Fibroblast of the aortic adventitia (primary cell): ENCODE measurements at places on chromosomes 12 and 14. TPM values are rescaled to one million over a fixed set of nuclear protein-coding genes. Genes with fewer than 3 reads are reported as not detected.

Gene ANHX
- total RNA-seq: not detected in 2 replicates

Gene ERP27
- 0.18 TPM in 1 of 2 replicates, not detected in the other for total RNA-seq

Gene CLEC4A
- total RNA-seq: 0.45 TPM in 1 of 2 replicates, not detected in the other

Gene MIPOL1
- total RNA-seq: 12.5 and 32.1 TPM in 2 replicates

DNA sequence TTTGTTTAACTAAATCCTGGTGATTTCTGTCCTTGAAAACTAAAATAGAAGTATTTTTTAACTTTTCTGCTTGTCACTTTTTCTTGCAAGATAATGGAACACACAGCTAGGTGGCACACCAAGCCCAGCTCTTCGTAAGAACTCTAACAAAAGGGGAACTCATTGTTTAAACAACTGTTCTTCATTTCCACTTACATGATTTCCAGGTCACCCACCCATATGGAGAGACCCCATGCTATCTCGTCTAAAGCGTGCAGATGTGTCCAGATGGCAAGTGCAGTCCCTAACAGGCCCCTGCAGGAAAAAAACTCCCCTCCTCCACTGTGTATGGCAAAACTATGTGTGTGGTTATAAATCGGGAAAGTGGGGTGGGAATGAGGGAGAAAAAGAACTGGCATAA lies 43.3 kb upstream of the NT5DC3 start:
- DNase-seq: peak; percentile 85

- DNase-seq: no peak
Observed at GRCh38 chr12:122979908-122980182, 636 bp upstream of the ARL6IP4 start.

GRCh38 chr14:80055667-80056496 lies 155.4 kb downstream of the DIO2 start:
- peak; percentile 79 for DNase-seq

DNA sequence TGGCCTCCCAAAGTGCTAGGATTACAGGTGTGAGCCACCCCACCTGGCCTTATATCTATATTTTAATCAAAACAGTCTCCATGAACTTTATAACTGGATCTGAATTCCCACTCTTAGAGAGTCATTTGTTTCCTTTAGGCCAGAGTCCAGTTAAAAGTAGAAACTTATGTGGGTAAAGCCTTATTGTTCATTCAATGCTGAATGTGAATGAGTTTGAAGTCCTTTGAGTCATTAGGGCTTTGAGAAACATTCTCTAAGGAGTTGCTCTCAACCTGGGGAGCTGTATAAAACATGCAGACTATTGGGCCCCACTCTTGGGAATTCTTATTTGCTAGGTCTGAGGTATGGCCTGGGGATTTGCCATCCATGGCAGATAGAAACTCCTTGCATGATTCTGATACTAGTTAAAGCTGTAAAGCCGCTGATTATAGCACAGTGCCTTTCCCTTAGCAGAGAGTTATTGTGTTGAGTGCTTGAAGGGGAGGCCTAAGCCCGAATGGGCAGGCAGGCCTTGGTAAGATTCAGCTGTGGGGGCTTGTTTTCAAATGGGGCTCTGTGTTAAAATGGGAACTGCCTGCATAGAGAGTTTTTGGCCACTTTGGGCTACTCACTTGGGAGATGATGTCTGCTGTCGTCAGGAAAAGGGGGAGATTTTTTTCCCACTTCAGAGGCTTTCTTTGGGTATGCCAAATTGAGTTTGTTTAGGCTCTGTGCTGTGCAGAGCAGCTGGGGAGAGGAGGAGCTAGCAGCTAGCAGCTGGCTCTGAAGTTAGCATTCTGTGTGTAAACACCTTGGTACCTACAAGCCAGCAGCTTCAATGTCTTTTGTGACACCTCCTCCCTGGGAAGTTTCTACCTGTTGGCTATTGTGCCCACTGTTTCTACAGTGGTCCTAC lies 117.5 kb downstream of the DACT1 start:
- peak; percentile 31 for DNase-seq

DNA sequence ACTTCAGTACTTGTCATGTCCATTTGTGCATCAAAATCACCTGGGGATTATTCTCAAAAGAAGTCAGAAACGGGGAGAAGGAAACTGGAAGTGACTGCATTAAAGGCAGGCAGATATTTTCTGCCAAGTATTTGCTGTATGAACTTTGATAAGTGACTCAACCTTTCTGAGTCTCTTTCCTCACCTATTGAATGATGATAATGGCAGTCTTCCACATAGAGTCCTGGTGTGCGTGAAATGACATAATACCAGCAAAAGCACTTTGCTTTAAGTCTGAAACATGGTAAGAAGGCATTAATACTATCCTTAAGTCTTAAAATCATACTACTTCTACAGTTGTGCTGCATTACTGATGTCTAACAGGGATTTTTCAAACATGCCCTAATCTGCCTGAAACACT lies 278.5 kb downstream of the ADAMTS20 start:
- DNase-seq: peak; percentile 36

GRCh38 chr14:72644038-72644437 lies 249.9 kb downstream of the DPF3 start:
- DNase-seq: no peak

GRCh38 chr12:67067453-67068203 lies 201.5 kb upstream of the CAND1 start:
- no peak for DNase-seq

GRCh38 chr12:110597885-110598284 lies 14.8 kb upstream of the PPTC7 start:
- DNase-seq: no peak

GRCh38 chr12:76909290-76909689 lies 30.5 kb upstream of the CSRP2 start:
- no peak for DNase-seq

DNA sequence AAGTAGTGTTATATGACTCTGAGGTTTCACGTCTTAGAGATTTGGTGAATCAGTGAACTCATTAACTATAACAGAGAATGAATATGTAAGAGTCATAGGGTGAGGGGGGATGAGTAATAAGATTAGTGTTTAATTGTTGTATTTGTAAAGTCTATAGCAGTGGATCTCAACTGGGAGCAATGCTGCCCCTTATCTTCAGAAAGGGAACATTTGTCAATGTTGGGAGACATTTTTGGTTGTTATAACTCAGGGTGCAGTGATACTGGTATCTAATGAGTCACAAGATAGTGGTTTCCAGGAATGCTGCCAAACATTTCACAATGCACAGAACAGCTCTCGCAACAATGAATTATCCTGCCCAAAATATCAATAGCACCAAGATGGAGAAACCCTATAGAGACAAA lies 1193.7 kb downstream of the GALC start:
- DNase-seq: peak; percentile 99

DNA sequence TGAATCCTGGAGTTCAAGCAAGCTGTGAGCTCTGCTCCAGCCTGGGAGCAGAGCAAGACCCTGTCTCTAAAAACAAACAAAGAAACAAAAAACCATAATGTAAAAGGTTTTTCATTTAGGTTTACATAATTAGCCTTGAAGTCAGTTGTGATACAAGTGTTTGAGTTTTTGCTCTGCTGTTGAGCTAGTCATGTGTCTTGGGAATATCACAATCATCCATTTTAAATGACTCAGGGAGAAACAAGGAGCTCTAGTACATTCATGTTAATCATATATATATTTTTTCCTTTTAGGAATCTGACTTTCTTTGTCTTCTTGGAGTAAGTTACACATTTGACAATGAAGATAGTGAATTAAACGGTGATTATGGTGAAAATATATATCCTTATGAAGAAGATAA lies 12.9 kb downstream of the MIA2 start:
- DNase-seq: no peak

DNA sequence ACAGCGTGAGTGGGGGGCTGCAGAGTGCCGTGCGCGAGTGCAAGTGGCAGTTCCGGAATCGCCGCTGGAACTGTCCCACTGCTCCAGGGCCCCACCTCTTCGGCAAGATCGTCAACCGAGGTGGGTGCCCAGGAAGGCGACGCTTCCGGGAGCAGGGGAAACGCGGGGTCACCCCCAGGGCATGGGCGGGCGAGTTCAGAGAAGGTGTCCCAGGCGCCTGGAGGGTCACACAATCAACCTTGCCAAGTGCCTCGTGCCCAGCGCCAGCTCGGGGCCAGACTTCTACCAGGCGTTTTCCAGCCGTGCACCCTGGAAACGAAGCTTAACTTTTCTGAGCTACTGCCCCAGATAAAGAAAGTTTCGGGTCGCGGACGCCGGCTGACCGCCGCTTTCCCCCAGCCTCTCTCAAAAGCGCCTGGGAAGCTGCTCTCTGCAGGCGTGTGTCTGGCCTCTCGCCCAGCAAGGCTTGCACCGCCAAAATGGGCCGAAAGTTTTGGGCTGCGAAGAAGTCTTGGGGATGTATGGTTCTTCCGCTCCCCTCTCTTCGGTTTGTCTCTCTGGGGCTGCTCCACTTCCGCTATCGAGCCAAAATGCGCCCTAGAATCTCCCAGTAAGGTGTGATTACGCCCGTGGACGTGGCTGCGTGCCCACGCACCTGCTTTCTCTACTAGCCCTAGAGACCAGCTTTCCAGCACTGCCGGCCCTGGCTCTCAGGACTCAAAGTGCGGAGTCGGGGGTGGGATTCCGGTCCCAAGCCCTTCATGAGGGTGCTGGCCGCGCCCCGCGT lies 1.7 kb downstream of the WNT1 start:
- DNase-seq: no peak

DNA sequence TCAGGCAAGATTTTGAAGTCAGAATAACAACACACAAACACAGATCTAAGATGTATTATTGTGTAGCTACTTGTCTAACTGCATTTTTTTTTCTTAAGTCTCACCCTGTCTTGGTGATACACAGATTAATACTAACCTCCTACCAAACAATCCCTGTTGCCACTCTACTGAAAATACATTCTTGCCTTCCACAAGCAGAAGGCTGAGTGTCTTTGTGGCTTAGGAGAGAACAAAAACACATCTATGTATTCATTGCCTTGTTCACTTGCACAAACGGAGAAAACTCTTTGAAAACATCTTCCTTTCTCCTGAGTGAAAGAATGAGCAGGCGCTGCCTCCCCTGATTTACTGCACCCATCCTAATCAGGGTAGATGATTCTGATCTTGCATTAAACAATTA lies 642.2 kb downstream of the DIO2 start:
- DNase-seq: no peak

GRCh38 chr14:104600141-104600643 lies 4.4 kb downstream of the TMEM179 start:
- no peak for DNase-seq

DNA sequence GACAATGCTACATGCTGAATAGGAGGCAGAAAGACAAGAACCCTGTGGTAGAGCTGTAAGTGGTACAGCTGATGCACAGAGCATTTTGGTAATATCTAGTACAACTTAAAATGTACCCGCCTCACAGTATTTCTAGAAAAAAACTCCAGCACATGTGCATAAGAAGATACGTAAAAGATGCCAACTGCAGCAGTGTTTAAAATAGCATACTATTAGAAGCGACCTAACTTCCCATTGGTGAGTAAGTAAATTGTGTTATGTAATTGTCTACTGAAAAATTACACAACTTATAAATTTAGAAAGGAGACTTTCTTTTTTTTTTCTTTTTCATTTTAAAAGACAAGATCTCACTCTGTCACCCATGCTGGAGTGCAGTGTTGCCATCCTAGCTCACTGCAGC lies 114.3 kb upstream of the CAND1 start:
- no peak for DNase-seq

- DNase-seq: no peak
Observed at GRCh38 chr14:79466938-79467527, 744.3 kb downstream of the DIO2 start.

- DNase-seq: no peak
Observed at GRCh38 chr12:24425601-24425970, 476.1 kb upstream of the SOX5 start.

- DNase-seq: peak; percentile 78
Observed at GRCh38 chr12:81668475-81668874, 90.7 kb downstream of the PPFIA2 start.

GRCh38 chr12:84336231-84336630 lies 576.4 kb downstream of the SLC6A15 start:
- DNase-seq: peak; percentile 2

DNA sequence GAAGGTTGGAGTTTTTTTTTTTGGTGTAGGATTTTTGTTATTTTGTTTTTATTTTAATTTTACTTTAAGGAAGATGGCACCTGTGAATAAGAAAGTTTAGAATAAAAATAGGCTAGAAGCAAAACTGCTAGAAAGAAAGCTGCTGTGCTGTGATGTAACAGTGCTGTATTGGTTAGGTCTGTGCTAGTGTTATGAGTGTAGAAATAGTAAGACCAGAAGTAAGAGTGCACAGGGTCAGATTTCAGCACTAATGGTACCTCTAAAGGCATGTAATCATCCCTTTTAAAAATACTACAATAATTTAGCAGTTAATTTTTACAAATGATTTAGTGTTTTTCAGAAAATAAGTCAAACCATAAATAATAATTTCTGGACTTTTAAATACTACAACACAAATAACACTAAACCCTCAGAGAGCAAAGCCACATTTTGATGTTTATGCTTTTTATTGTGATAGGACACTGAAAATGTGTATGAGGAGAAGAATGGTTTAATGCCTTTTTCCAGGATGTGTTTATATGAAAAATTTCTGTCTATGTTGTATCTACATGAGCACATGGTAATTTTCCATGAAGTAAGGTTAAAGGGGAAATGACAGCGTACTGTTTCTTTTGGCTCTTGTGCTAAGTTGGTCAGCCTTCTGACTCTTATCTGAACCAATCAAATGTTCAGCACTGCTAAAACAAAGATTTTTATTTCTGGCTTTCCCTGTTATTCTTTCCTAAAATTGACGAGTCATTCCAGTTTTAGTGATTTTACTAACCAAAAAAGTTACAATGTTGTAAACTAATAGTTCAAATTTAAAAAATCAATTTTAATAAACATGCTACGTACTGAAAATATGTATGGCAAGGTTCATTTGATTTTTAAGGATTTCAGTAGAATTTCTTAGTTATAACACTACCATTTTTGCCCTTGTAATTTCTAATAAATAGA lies 96.1 kb downstream of the PPHLN1 start:
- peak; percentile 85 for DNase-seq

GRCh38 chr14:89851106-89851505 lies 103.4 kb downstream of the EFCAB11 start:
- no peak for DNase-seq

DNA sequence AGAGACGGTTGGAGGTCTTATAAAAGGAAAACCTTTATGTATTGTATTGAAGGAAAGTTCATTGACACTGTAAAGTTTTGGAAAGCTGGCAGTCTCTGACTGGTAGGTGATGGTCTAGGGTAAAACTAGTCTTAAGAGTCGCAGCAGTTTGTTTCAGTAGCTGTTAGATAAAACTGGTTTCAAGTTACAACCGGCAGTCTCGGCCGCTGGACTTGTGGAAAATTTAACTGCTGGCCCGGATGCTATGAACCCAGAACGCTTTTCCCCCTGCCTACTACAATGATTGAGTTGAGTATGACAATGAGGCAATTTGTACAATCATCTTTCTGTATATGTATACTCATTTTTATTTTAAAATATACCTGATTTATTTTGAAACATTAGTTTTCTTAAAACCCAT lies 1426.9 kb downstream of the AACS start:
- peak; percentile 34 for DNase-seq

- DNase-seq: peak; percentile 31
Observed at GRCh38 chr14:77543240-77543551, 44.6 kb upstream of the ISM2 start.
